Hypothalamus (tissue), 51 donors: ENCODE measurements at places on chromosomes 3 and 15.

DNA sequence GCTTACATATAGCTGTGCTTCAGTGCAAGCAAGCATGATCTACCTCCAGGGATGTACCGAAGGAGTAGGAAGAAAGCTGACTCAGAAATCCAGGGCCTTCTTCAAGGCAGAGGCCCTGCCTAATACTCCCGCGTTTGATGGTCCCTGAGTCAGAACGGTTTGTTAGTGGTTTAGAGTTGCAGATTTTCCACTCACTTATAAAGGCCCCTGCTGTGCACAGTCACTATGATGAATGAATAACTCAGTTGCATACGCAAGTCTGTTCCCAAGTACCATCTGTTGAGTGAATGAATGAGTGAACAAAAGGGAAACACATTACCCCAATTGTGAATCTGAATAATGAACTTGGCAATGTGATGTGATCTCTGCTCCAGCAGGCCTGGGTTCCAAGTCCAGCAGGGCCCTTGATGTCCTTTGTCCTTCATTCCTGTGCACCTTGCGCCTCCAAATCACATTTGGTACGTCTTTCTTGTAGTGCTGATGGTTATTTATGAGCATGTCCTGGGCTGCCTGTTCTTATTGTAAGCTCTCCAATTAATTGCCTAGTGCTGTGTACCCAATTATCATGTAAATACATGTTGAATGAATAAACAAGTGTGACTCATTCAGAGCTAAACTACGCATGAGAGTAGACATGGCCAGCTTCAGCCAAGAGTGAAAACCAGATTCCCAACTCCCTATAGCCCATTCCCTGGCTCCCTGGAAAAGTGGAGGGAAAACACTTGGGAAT is 85.3 kb upstream of the LIMD1 start:
- peak; percentile 26 for DNase-seq

- DNase-seq, result no peak
These were observed 60.1 kb downstream of the IQSEC1 start for GRCh38 chr3:13013151-13013561.

- no peak for DNase-seq
These were observed 82.8 kb downstream of the FAIM start for GRCh38 chr3:138691351-138691750.

- DNase-seq, result no peak
These were observed 42.1 kb upstream of the CCDC174 start for GRCh38 chr3:14609506-14609905.

DNA sequence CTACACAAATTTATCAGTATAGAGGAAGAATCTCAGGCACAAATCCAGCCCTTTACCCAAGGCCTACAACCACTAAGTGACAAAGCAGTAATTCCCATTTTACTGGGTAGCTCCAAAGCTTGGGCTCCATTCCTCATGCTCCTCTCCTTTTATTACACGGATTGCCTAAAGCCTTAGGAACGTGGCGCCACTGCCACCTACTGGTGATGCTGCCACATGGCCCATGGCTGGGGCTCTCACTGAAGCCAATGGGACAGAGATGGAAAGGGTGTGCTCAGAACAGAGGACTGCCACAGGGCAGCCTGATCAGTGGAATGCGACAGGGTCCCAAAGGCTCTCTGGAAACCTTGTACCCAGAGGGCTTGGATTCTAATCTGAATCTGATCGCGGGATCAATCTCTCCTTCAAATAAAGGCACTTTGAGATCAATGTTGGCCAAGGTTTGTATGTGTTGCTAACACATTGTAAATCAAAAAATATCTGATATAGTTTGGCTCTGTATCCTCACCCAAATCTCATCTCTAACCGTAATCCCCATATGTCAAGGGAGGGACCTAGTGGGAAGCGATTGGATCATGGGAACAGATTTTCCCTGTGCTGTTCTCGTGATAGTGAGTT is 33.5 kb upstream of the LYZL4 start:
- peak; percentile 76 for DNase-seq

DNA sequence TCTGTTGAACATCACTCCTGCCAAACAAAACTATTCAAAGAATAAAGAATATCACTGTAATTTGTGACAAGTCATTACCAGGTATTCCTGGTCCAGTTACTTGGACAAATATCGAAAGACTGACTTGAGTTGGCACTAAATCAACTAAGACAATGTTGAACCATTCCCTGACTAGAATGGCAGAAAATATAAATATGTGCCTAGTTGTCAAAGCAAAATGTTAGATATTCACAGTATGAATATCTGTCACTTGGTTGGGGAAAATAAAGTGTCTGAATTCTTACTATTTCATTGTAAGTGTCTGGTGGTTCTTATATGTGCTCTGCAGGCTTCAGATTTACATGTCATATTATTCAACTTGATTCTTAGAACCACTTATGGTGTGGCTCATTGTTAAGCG is 470.2 kb downstream of the NAALADL2 start:
- DNase-seq, result no peak

DNA sequence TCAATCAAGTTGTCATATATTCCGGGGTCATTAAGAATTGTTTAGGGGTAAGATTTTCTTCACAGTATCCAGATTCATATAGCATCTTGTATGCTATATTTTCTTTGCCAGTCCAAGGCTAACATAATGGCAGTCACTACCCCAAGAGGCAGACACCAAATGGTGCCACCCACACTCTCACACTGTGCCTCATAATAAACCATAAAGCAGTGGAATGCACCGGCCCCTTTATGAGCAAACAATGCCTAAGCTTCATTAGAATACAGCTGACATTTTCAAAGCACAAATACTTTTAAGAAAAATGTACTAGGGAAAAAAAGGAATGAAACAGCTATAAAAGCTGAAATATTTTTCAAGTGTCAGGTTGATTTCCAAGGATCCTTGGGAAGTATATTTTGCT is 121.6 kb downstream of the TFDP2 start:
- no peak for DNase-seq

DNA sequence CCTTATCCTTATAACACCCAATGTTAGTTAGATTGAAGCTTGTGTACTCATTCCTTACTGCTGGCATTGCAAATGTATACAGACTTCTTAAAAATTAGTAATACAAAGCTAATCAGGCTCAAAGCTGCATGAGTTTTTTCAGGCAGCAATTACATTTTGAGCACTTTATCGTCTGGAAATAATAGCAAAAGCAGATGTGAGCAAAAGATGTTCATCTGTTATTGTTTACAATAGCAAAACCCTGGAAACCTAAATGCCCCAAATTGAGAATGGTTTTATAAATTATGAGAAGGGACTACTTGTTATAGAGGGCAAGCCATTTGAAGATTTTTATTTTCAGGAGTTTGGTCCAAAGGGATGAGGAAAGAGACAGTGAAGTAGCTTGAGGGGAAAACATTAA is 126.4 kb downstream of the GADL1 start:
- DNase-seq, result no peak

DNA sequence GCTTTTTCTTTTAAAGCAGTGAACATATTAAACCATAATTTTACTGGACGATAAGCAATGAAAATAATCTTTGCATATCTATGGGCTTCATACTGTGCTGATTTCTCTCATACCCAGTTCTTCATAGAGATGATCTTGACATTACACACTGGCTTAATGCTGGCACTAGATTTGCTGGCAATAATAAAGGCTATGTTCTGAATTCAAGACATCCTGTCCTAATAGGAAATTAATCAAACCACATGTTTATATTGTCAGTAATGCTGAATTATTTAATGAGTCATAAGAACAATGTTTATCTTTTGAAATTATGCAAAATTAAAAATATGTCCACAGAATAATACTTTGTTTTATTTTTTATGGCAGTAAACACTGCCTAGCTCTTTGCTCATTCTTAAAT is 643.2 kb downstream of the OTOL1 start:
- no peak for DNase-seq

GRCh38 chr3:107271787-107272387 is 105.4 kb upstream of the CCDC54 start:
- DNase-seq, result no peak

GRCh38 chr3:188595890-188596376 is 442.0 kb downstream of the LPP start:
- no peak for DNase-seq
